ENCODE measurements at places on chromosomes 3 and 15. TPM values are rescaled to one million over a fixed set of nuclear protein-coding genes. Genes with fewer than 3 reads are reported as not detected.

The GOLGA6L7 gene
- not detected for total RNA-seq

The DPPA4 gene
- not detected for total RNA-seq

The PCSK6 gene
- 1.1 TPM for total RNA-seq

The SLC22A14 gene
- 0.14 TPM for total RNA-seq

The CXCR6 gene
- 0.22 TPM for total RNA-seq

The AMOTL2 gene
- 87.1 TPM for total RNA-seq

The GOLGA8Q gene
- 1.1 TPM for total RNA-seq

The CYP19A1 gene
- 0.14 TPM for total RNA-seq

The CIDEC gene
- total RNA-seq, result not detected

The LAMB2 gene
- total RNA-seq, result 395 TPM

The EIF3J gene
- total RNA-seq, result 35.9 TPM

The VIPR1 gene
- 2.0 TPM for total RNA-seq

The ACKR4 gene
- 3.4 TPM for total RNA-seq

The ZNF80 gene
- total RNA-seq, result not detected

The SLC9C1 gene
- not detected for total RNA-seq

Measured in placental pericyte (primary cell).